ENCODE measurements at places on chromosomes 7 and 10. TPM values are rescaled to one million over a fixed set of nuclear protein-coding genes. Genes with fewer than 3 reads are reported as not detected.

CFTR gene
- 6.6 TPM for total RNA-seq

DNA sequence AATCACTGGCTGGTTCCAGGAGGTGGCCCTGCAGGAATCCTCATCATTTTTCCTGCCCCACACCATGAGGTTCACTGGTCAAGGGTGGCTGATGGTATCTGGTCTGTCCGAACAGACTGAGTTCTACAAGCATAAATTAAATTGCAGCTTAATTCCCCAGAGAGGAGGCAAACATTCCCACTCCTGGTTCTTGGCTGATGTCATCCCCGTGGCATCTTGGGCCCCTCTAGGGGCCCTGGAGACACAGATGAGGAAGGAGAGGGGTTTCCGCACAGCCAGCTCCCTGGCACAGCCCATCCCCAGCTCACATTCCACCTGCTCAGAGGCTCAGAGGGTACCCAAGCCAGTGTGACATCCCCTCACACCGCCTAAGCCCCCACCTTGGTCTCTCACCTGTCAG is 5.3 kb upstream of the KLRG2 start:
- no peak overlapping the region for H3K4me3 ChIP-seq
- peaks cover 46% of the 10 kb centered on the region for H3K27me3 ChIP-seq
- DNase-seq: no peak

C10orf67 gene
- 0.38 TPM for total RNA-seq

KAZALD1 gene
- 1.3 TPM for total RNA-seq

ZPBP gene
- total RNA-seq: not detected

- no peaks in the 10 kb centered on the region for H3K36me3 ChIP-seq
- no peak for DNase-seq
- peaks cover 8% of the 10 kb centered on the region for H3K27me3 ChIP-seq
- no peak overlapping the region for H3K27ac ChIP-seq
Measured at GRCh38 chr10:77678146-77678545, 40.5 kb upstream of the KCNMA1 start.

DNA sequence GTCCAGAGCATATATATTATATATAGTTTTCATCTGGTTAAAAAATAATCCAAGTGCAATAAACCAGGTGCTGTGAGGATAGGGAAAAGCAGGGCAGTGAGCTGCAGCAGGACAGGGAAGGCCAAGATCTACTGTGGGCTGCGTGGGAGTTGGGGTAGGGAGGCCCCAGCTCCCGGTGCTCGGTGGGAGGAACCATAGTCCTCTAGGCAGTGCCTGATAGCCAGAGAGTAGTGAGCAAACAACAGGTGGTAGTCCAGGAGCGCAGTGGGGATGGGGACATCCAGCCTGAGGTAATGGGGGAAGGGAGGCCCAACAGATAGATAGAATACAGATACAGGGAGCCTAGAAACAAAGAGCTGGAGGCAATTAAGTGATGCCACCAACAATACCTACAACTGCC is 4.1 kb upstream of the BMPR1A start:
- H3K4me3 ChIP-seq: no peak overlapping the region
- no peak overlapping the region for H3K27ac ChIP-seq
- peaks cover 23% of the 10 kb centered on the region for H3K4me1 ChIP-seq

GRCh38 chr10:36271627-36272340 is 629.7 kb upstream of the FZD8 start:
- DNase-seq: no peak
- H3K36me3 ChIP-seq: no peaks in the 10 kb centered on the region
- no peak overlapping the region for H3K27ac ChIP-seq
- H3K27me3 ChIP-seq: no peaks in the 10 kb centered on the region
- H3K4me3 ChIP-seq: no peak overlapping the region

DNA sequence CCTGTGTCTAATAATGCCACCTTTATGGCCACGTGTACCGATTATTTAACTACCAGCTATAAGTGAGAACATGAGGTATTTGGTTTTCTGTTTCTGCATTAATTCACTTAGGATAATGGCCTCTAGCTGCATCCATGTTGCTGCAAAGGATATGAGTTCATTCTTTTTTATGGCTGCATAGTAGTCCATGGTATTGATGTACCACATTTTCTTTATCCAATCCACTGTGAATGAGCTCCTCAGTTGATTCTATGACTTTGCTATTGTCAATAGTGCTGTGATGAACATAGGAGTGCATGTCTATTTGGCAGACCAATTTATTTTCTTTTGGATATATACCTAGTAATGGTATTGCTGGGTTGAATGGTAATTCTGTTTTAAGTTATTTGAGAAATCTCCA is 96.4 kb downstream of the SLC25A40 start:
- H3K4me1 ChIP-seq: no peaks in the 10 kb centered on the region
- no peaks in the 10 kb centered on the region for H3K36me3 ChIP-seq
- no peak overlapping the region for H3K4me3 ChIP-seq
- no peak for DNase-seq
- H3K27me3 ChIP-seq: no peaks in the 10 kb centered on the region

TAC1 gene
- not detected for total RNA-seq

GAD2 gene
- total RNA-seq: 6.5 TPM

GIMAP5 gene
- not detected for total RNA-seq

DNA sequence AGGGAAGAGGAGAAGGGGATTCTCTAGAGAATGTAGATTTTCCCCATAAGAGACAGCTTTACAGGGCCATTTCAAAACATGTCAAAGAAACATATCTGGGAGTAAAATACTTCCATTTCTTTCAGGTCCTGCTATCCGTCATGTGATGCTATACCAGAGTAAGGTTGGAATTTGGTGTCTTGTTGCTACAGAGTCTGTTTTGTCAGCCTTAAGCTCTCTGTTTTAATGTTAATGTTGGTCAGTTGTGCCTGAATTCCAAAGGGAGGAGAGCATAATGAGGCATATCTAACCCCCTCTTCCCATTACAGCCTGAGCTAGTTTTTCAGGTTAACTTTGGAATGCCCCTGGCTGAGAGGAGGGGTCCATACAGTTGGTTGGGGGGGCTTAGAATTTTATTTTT is 94.7 kb upstream of the CCDC71L start:
- H3K4me3 ChIP-seq: no peak overlapping the region
- no peaks in the 10 kb centered on the region for H3K36me3 ChIP-seq
- H3K4me1 ChIP-seq: peaks cover 1% of the 10 kb centered on the region
- DNase-seq: no peak
- no peak overlapping the region for H3K27ac ChIP-seq

All from progenitor cell of endocrine pancreas (in vitro differentiated cells).